ENCODE measurements at places on chromosomes 2 and 18.

GRCh38 chr2:10844097-10844496, 31.5 kb upstream of the PDIA6 start:
- DNase-seq, result no peak

DNA sequence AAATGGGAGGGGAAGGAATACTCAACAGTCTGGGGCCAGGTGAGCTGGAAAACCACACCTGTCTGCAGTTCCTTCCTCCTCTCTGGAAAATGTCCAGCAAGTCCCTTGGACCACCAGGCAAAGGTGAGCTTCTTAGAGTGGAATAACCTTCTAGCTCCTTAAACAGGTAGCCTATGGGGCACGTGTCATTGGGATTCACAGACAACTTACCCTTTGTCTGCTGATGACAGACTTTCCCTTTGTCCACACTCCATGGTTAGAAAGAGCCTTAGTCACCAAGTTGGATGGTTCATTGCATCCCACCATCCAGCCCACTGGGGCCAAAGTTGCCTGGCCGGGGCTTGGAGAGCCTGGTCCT, 98.0 kb upstream of the ITGA6 start:
- no peak for DNase-seq

- DNase-seq, result no peak
Measured at GRCh38 chr18:56967035-56967434, 179.9 kb upstream of the BOD1L2 start.

GRCh38 chr18:60987963-60988362, 345.3 kb upstream of the CDH20 start:
- no peak for DNase-seq

DNA sequence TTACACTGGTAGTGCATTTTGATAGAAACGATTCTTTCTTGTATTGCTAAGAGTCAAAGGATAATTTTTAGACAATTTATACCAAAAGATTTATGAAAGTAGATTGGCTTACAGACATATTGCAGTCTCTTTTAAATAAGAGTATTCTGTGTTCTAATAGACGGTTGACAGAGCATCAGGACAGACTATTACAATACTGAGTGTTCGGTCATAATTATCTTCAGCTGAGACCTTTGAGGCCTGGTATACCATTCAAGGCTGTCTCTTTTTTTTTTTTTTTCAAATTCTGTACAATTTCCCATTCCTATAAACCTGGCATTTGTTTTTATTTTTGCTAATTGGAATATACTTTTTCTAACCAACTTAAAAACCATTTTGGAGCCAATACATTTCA, 140.6 kb upstream of the NOSTRIN start:
- no peak for DNase-seq

GRCh38 chr2:144663207-144663606, 143.3 kb upstream of the ZEB2 start:
- no peak for DNase-seq

DNA sequence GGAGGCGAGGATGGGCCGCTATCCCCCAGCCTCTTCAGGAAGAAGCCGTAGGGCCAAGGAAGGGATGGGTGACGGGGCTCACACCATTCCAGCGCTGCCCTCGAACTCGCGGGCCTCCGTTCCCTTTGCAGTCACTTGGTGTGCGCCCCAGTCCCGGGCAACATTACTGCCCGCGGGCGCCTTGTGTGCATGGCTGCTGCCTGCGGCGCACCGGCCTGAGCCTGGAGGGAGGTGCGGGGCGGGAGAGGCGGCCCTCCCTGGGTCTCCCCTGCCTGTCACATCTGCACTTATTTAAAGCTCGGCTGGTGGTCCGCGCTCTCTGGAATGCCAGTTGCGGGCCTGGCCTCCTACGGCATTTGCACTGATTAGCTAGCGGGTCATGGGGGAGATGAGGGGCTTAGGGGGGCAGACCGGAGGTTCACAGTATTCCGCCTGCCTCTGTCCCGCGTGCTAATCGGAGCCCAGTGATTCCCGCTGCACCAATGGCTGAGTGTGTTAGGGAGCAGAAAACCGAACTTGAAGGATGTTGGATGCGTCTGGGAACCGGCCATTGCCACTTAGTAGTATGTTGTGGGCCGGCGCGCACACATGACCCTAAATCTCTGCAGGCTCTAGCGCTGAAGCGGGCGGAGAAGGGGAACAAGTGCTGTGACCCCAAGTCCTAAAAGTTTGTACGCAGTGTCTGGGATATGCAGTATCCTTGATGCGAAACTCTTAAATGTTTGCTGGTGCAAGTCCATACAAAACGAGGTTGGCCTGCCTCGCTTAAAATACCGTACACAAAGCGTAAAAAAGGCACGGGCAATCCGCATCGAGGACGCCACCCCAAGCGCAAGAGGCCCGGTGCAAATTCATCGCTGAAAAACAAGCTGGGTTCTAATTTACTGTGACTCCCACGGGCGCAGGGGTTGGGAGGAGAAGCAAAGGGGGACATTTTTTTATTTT, 161.2 kb upstream of the SIX2 start:
- DNase-seq, result no peak
